Fibroblast of mammary gland (primary cell): ENCODE measurements at places on chromosomes 4 and X.

DNA sequence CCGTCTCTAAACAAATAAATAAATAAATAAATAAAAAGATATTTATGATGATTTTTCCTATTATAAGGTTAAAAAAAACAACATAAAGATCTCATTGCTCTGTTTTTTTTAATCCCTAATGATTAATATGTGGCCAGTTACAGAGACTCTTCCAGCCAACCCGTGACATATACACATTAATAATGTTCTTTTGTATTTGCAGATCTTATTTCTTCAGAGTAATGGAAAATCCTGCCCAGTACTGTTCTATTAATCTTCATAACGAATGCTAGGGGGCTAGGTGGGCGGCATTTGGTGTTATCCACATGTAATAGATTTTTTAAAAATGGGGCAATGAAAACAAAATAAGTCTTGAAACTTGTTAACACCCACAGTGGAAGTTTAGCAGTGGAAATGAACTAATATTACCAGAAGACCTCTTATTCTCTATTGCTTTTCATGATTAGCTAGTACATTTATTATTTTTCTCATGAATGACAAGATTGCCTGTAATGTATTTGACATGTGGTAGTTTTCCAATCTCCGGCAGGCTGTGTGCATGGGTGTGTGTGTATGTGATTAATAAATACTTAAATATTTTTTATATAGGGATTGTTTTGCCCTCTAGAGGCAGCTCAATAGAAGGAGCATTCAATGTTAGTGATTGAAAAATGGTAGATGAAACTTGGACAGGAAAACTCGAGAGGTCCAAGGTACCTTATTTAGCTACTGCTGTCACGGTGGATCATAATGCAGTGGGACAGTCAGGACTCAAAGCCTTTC, 457.4 kb downstream of the IL1RAPL1 start:
- DNase-seq: peak; percentile 1

DNA sequence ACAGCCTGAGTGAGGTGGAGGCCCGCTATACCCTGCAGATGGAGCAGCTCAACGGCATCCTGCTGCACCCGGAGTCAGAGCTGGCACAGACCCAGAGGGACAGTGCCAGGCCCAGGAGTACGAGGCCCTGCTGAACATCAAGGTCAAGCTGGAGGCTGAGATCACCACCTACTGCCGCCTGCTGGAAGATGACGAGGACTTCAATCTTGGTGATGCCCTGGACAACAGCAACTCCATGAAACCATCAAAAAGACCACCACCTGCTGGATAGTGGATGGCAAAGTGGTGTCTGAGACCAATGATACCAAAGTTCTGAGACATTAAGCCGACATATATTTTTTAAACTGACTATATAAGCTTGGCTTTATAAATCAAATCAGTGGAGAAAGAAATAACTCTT, 73.3 kb upstream of the HHIP start:
- no peak for DNase-seq

GRCh38 chr4:164215113-164215741, 538.7 kb upstream of the SMIM31 start:
- DNase-seq: no peak

- DNase-seq: no peak
These were observed 2.7 kb upstream of the SORCS2 start for GRCh38 chr4:7189475-7190277.

GRCh38 chr4:8279321-8280157, 10.0 kb downstream of the HTRA3 start:
- no peak for DNase-seq

DNA sequence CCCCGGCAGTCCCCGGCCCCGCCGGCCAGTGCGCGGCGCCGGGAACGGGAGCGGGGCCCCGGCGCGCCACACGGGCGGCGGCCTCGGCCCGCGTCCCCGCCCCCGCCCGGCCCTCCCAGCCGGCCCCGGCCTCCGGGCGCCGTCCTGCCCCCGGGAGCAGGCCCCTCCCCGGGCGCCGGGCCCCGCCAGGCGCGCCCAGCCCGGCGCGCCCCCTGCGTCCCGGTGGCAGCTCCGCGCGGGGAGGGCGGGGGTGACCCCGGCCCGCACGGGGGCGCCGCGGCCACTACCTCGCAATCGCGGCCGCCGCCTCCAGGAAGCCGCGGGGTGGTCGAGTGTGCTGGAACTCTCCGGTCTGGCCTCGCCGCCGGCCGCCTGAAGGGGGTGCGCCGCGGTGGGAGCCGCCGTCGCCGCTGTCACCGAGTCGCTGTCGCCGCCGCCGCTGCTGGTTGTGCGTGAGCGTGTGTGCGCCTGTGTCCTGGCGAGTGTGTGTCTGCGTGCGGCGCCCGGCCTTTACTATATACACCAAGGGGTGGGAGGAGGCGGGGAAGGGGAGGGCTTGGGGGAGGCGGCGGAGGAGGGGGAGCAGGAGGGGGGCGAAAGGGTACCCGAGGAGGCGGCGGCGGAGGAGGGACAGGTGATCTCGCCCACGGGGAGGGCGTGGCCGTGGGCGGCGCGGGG, at the start of gene RAI2:
RAI2 (minus strand) TSS at position 488 of the 678 bp plus-strand sequence. CDS start 59,288 bp downstream, outside the sequence.
- DNase-seq: no peak

- no peak for DNase-seq
These were observed 148.6 kb upstream of the TTC29 start for GRCh38 chr4:147094238-147094637.

DNA sequence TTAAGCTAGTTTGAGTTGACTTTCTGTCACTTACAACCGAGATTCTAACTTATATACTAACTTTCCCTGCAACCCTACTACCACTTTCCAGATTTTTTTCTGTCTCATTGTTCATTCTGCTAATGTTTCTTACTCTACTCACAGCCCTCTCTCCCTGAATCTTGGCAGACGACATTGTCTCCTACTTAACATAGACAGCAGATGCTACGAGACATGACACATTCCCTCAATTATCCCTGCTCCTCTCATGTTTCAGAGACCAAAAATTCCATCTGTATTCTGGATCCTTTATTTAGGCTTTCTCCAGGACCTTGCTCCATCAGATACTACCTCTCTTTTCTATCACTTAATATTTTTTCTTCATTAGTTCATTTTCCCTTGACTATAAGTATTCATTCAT, 379.1 kb upstream of the TEX13C start:
- no peak for DNase-seq

DNA sequence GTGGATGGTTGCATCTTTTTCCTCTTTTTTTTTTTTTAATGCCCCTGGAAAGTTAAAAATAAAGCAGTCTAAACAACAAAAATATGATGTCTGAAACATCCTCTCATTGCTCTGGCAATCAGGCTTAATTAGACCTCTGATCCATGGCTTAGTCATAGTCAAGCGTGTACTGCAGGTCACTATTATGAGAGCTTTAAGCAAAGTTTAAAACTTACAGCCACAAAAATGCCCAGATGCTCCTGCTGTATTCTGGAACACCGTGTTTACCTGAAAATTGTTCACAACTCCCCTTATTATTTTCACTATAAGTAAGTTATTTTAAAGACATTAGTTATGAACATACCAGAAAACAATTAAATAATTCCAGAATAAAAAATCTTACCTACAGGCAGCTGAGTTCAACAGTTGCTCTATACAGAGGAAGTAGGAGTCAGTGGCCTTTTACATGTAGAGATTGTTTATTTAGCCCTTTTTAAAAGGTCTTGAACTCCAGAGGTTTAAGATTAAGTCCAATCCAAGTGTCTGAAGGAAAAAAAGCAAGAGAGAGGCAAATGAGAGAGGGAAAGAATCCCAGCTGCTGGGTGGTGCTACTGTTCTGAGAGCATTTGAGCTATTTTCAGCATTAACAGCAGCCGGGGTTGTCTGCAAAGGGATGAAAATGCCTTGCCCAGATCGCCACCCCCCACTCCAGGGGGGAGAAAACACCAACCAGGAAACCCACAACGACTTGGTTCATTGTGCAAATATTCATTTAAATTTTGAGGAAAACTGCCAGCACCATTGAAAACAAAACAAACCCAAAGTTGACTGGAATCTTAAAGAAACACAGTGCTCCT, 36.9 kb downstream of the SORBS2 start:
- DNase-seq: peak; percentile 71

DNA sequence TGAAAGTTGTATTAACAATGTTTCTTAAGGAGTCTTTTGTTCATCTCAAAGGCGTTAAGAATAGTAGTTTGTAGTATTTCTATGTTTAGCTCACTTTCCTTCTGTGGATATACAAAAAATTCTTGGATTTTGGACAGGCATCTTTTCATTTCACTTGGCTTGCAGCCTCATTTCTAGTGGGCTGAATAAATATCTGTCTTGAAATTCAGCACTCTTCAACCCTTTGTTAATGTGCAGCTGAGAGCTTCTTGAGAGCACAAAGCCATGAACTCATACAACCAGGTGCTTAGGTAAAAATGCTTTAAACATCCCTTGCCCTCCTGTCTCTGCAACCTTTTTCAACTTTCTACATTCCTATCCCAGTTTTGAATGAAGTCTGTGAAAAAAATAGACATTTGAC, 1003.2 kb downstream of the C4orf33 start:
- no peak for DNase-seq

DNA sequence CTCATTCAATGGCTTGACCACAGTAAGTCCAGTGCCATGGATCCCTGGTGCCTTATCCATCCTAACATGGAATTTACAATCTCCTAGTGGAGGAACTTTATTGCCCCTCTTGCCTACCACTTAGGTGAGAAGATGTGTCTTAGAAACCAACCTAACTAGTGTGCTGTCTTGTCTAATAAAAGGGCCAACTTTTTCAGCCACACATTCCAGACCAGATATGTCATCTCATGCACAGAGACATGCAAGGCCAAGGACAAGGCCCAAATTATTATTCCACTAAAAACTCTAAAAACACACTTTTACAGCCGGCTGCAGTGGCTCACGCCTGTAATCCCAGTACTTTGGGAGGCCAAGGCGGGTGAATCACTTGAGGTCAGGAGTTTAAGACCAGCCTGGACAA, 10.6 kb upstream of the PRDX4 start:
- DNase-seq: peak; percentile 17

DNA sequence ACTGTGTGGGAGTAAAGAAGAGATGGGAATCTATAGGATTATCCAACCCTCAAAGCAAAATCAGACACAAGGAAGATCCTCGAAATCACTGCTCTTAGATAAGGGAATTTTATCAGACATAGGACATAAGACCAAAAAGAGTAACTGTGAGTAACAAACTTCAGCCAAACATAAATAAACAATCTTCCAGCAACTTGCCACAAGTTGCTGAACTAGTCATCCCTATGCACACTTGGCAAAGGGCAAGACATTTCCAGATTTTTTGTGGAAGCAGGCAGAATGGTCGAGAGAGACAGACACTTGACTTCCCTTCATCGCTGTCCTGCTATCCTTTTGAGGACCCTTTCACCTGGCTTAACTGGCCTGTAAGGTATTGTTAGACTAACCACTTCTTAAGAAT, 89.6 kb downstream of the KCNIP4 start:
- DNase-seq: peak; percentile 73
